ENCODE measurements at places on chromosomes 5 and 9.

DNA sequence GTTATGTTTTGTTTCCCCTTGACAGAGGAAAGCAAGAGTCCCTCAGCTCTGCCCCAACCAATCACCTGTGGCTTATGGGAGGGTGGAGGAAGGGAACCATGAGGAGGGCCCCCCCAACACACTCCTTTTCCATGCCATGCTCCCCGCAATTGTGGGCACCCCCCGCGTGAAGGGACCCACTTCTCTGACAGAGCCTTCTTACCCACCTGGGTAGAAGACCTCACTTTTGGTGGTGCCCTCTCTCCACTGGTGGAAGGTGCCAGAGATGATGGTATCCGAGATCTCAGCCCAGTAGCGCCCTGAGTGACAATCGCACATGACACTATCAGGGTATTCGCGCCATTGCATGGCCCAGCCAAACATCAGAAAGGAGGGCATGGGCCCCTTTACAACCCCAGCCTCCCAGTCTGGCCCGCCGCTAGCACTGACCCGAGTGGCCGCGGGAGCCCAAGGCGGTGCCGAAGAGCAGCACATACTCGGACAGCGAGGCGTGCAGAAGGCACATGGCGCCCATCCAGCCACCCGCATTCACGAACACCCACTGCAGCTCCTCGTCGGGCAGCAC lies 714 bp downstream of the SIGMAR1 start:
- no peak for DNase-seq

DNA sequence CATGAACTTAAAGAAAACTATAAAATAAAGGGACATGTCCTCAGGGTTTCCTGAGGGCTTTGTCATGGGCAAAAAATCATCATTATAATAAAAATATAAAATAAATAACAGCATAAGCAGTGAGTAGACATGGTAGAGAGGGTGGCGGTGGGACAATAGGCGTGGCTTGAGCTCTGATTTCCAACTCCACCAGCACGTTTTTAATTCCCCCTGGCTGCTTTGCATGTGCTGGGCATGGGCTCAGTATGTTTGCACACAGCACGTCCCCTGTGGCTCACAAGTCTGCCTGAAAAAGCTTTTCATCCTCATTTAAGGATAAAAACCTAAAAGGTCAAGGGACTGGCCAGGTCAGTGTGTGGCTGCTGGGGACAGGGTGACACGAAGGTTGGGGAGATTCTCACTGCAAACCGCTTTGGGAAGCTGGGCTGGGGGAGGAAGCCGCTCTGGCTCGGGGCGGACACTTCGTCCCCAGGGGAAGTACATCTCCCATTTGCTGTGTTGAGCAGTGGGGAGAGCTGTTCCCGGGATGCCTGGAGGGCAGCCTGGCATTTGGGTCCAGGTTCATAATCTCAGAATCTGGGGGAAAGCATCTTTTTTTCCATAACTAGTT lies 32.6 kb downstream of the NKX2-5 start:
- DNase-seq: no peak

DNA sequence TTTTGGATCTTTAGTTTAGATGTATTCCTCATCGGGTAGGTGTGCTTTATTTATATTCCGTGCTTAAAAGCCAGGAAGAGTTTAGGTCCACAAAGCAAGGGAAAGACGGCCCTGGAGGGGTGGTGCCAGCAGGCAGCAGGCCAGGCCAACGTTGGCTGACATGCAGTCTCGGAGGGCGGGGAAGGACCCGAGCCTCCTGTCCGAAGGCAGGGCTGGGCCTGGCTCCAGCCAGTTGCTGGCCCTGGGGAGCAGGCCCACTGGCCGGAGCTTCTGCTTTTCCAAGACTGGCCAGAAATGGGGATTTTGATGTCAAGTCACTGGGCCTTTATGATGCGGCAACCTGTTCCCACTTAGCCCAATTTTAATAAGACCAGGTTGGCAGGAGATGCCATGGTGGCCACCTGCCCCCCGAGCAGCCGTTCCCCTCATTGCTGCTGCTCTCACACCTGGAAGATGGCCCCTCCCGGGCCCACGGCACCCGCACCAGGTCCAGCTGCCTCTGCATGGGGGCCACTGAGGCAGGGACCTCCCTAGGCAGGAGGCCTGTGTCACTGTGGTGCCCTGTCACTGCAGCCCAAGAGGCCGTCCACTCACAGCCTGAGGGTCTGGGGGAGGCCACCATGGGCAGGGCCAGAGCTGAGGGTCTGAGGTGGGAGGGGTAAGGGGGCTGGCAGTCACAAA lies 23.2 kb downstream of the LPCAT1 start:
- no peak for DNase-seq

DNA sequence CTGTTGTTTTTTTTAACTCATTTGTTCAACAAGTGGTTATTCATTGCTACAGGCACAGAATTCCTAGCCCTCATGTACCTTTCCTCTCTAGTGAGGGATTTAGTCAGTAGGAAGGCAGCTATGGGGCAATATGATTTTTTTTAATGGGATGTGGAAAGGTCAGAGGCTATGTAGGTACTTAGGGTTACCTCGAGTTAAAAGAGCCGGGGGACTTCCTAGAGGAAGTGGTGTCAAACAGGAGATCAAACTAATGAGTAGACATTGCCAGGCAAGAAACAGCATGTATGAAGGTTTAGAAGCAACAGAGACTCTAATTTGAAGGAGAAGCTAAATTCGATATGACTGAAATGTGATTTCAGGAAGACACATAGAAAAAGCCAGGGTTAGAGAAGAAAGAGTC lies 50.7 kb downstream of the ITGA2 start:
- no peak for DNase-seq

DNA sequence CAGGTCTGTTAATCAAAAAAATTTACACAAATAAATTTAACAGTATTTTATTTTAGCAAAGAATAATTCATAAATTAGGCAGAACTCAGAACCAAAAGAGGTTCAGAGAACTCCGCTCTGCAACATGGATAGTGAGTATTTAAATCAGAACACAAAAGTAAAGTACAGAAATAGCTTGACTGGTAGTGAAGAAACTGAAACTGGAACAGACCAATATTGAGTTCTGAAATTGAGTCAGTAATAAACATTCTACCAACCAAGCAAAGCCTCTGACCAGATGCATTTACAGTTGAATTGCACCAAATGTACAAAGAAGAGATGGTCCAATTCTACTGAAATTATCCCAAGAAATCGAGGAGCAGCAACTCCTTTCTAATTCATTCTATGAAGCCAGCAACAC lies 1542.8 kb downstream of the EFNA5 start:
- DNase-seq: no peak

DNA sequence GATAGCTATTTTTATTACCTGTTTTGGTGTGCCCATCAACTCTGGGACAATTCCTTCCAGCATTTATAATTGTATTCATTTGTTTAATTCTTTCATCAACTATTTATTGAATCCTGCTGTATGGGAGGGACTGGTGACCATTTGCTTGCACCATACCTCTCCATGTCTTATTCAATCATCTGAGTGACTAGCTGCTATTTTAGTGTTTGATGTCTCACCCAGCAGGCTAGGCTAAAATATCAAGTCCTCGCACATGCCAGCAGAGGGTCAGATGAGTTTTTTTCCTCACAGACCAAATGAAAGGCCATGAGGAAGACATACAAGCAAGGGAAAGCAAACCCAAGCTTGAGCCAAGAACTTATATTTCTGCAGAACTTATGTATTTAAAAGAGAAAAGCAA lies 63.9 kb downstream of the CETN3 start:
- no peak for DNase-seq
